ENCODE measurements at places on chromosomes 2 and 18.

DNA sequence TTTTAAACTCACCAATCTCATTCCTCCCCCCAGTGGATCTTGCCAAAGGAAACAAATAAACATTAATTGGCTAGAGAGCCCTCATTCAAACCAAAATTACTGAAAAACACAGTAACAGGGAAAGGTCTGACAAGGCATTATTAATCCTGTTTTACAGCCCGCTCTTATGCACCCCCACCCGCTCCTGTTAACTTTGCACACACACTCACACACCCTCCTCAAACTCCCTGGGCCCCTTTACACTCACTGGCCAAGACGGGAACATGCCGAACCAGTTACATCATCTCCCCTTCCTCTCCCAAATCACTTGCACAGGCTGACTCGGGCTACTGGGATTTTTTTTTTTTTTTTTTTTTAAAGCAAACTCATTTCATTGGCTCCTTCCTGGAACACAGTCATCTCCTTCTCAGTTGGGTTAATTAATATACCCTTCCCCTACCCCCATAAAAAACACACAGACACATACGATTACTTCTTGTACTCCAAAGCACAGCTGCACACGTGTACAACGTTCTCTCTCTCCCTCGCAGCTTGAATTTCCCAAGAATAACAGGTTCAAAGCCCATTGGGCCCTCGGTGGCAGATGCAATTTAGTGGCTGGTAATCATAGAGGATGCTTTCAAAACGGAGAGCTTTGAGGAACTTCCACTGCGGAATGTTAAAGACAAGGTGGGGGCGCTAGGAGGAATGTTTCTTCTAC is 31.8 kb downstream of the KLF7 start:
- no peak for DNase-seq

DNA sequence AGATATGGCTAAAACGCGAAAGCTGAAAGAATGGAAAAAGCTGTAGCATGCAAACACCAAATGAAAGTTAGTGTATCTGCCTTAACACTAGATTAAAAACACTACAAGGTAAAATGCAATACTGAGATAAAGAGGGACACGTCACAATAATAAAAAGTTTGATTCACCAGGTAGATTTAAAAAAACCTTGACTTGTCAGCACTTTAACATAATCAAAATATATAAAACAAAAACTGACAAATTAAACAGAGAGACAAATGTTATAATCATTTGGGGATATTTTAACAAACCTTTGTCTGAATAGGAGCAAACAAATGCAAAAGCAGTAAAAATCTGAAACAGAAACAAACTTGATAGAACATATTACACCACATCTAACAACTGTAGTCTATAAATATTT is 18.3 kb downstream of the TLK1 start:
- no peak for DNase-seq

DNA sequence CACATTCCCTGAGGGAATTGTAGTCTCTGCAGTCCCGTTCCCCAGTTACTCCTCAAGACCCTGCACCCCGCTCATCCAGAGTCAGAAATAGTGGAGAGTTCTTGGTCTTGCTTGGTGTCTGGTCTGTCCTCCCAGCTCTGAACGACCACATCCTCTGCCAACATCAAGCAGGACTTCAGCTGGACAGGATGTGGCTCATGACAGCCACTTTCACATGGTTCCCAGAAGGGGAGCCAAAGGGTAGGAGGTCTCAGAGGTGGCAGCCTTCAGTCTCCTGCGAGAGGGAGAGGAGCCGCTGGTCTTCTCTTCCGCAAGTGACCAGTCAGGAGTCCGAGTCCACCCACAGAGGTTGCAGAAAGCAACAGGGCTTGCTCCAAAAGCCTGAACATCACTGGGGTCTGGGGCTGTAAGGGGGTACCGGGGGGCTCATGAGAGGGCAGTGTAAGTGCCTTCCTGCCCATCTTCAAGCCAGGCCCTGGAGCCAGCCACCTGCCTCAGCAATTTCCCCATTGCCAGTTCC is 29.8 kb downstream of the B3GNT7 start:
- DNase-seq = no peak

DNA sequence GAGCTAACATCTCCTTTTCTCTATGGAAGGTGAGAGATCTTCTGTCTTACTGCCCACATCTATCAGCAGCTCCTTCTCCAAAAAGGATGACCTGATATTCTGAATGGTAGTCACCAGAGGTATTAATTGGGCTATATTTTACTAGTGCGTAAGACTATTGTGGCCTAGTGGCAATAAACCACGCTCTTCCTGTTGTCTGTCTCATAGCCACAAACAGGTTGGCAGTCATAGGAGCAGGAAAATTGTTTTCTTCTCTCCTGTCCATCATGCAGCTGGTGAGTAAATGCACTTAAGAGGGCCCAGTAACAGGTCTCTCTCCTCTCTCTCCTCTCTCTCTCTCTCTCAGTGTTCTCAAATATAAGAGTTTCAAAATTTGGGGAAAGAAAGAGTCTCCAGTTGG is 856.8 kb upstream of the ACVR2A start:
- DNase-seq = no peak

GRCh38 chr2:214265991-214266489 is 144.8 kb upstream of the VWC2L start:
- DNase-seq = no peak

DNA sequence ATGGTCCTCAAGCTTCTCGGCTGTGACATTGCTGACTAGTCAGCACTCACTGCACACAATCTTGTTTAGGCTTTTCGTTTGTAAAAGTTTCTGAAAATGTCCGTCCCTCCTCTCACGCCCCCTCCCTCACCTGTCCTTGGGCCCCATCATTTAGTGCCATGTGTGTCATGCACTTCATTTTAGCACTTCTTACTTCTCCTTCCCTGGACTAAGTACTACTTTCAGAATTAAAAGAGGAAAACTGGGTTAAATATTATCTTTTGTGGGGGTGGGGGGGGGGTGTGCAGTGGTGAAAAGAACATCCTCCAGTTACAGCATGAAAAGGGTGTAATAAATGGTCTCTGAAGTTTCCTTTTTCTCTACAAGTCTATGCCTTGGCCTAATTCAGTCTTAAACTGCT is 182.0 kb upstream of the SP5 start:
- no peak for DNase-seq

GRCh38 chr2:2524348-2524941 is 193.4 kb upstream of the MYT1L start:
- DNase-seq = no peak

GRCh38 chr2:121071034-121071504 is 213.9 kb downstream of the TFCP2L1 start:
- DNase-seq = no peak

All from CD4-positive, alpha-beta T cell treated with Interferon gamma for 1 hour (primary cell).